ENCODE measurements at places on chromosomes 11 and 22. TPM values are rescaled to one million over a fixed set of nuclear protein-coding genes. Genes with fewer than 3 reads are reported as not detected.

DNA sequence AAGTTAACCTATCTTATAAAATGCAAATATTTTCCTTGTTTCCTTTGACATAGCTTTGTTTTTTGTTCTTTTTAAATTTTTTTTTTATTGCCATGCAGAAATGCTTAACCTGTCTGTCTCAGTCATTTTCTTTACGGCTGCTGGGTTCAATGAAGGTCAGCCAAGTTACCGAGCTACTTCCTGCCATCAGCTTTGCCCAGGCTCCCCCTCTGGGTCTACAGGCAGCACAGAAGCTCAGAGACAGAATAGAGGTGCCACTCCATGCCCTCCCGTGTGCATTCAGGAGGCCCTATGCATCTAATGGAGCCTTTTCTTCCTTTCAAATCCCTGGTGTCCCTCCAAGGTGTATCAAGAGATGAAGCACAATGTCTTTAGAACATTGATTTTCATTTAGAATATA is 411.0 kb upstream of the NARS2 start:
- DNase-seq: no peak

B3GAT1 gene
- not detected for polyA plus RNA-seq

DNA sequence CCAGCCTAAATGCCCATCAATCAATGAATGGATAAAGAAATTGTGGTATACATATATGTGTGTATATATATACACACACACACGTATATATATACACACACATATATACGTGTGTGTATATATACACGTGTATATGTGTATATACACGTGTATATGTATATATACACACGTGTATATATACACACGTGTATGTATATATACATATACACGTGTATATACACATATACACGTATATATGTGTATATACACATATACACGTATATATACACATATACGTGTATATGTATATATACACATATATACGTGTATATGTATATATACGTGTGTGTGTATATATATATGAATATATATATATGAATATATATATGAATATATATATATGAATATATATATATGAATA is 54.1 kb downstream of the C2CD3 start:
- DNase-seq: no peak

- DNase-seq: no peak
Measured at GRCh38 chr11:27064086-27064485, 23.5 kb downstream of the BBOX1 start.

DNA sequence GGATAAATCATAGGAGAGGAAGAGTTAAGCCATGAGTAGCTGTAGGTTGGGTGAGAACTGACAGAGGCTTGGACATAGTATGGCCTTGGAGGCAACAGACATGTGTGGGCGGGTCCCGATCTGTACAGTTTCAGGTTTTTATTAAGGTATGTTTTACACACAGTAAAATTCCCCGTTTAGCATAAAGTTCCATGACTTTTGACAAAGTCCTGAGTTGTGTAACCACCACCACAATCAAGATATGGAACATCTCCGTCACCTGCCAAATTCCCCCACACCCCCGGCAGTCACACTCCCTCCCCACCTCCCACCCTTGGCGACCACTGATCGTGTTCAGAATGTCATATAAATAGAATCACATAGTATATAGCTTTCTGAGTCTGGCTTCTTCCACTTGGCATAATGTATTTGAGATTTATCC is 68.1 kb downstream of the GRIK4 start:
- peak; percentile 13 for DNase-seq

PPP1R14B gene
- 129 TPM for polyA plus RNA-seq

ROBO4 gene
- polyA plus RNA-seq: 2.8 TPM

DNA sequence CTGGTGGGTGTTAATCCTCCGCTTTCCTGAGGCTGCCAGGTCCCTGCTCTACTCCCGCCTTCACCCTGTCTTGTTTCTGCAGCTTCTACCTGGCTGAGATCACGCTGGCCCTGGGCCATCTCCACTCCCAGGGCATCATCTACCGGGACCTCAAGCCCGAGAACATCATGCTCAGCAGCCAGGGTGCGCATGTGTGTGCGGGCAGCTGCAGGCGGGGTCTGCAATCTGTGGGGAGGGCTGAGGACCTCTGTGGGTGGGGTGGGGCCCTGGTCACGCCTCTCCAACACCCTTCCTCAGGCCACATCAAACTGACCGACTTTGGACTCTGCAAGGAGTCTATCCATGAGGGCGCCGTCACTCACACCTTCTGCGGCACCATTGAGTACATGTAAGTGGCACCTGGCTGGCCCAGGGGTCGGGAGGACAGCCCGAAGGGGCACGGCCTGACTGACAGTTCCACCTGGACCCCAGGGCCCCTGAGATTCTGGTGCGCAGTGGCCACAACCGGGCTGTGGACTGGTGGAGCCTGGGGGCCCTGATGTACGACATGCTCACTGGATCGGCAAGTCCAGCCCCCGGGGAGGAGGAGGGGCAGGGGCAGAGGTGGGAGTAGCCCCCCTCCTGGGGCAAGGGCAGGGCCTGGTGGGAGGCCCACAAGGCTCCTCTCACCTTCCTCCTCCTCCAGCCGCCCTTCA is 4.5 kb downstream of the RPS6KB2 start:
- no peak for DNase-seq

VSIG2 gene
- polyA plus RNA-seq: 1.9 TPM

DNA sequence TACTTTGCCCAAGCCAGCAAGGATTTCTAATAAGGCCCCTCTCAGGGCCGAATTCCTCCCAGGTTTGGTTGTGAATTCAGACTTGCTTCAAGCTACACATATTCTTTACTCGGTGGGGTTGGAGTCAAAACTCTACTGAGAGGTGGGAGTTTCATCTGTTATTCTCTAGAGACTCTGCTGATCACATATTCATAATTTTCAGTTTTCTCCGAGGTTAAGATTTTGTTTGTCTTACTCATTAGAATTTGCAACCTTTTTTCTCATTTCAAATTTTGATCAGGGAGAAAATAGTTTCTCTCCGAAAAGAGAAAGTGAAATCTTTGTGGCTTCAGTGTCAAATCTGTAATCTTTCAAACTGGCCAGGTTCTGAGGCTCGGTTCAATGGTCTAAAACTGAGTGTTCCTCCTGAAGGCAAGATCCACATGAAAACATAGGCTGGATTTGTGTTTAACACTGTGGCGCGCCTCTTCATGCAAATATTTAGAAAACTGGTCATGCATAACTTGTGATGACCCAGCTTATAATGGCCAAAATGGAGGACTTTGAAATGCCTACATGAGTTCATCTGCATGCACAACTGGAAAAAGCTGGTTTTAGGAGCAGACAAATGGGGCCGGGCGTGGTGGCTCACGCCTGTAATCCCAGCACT is 21.5 kb upstream of the GSTP1 start:
- no peak for DNase-seq

OR6T1 gene
- polyA plus RNA-seq: not detected

DNA sequence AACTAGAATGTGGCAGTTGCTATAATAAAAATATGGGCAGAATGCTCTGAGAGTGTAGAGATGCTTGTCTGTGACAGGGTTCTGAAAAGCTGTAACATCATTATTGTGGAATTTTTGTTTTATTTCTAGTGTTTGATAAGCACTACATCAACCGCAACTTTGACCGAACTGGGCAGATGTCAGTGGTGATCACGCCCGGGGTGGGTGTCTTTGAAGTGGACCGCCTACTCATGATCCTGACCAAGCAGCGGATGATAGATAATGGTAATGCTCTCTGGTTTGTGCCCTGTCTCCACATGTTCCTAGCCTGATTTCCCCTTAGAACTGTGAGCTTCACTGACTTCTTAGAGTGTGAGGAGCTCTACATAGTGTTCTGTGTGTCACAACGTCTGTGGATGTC is 48.8 kb downstream of the DEPDC5 start:
- DNase-seq: no peak

DNA sequence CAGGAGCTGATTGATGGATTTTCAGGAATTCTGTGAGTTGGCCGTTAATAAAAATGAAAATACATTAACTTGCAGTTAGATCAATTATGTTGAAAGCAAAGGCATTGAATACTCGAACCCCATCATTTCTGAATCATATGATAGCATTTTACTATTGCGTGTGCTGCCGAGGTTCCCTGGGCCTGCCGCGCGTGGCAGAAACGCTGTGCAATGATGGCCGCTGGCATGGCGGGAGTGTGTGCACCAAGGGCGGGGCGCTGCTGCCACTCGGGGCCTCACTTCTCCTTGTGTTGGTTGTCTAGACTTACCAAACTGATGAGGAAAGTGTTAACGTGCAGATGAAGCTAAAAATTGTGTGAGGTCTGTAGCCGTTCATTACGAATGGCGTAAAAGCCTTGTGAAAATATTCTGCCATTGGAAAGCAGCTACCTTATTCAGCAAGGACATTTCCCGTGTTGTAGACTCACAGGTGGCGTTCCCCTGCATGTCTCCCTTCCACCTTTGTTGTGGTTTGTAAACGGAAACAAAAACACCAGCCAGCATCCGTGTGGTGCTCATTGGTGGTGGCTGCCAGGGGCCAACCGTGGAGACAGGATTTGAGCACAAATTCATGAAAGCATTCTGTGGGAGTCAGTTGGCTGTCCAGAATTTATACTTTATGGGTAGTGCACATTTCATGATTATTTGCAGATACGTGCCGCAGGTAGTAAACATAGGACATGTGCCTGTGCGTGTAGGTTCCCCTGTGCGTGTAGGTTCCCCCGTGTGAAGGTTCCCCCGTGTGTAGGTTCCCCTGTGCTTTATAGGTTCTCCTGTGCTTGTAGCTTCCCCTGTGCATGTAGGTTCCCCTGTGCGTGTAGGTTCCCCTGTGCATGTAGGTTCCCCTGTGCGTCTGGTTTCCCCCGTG is 5.9 kb upstream of the GRAMD4 start:
- no peak for DNase-seq

DNA sequence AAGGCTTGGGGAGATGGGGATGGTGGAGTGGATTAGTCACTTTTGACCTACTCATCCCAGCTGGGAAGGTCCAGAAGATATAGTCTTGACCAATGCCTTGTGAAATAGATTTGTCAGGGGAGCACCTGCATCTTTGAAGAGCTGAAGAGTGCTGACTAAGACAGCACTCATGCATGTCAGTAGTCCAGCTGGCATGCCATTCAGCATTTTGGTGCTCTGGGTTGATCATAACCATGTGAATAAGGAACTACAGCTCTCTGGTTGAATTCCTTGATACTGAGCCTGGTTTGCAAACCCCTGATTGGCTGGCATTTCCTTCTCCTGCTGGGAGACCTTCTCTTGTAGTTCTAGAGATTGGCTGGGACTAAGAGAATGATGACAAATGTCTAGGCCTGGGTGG is 106.8 kb upstream of the ALX4 start:
- DNase-seq: no peak

APOL5 gene
- polyA plus RNA-seq: not detected

SLC22A24 gene
- polyA plus RNA-seq: not detected

- DNase-seq: no peak
Measured at GRCh38 chr22:35838855-35839576, 121.3 kb downstream of the APOL5 start.

DNA sequence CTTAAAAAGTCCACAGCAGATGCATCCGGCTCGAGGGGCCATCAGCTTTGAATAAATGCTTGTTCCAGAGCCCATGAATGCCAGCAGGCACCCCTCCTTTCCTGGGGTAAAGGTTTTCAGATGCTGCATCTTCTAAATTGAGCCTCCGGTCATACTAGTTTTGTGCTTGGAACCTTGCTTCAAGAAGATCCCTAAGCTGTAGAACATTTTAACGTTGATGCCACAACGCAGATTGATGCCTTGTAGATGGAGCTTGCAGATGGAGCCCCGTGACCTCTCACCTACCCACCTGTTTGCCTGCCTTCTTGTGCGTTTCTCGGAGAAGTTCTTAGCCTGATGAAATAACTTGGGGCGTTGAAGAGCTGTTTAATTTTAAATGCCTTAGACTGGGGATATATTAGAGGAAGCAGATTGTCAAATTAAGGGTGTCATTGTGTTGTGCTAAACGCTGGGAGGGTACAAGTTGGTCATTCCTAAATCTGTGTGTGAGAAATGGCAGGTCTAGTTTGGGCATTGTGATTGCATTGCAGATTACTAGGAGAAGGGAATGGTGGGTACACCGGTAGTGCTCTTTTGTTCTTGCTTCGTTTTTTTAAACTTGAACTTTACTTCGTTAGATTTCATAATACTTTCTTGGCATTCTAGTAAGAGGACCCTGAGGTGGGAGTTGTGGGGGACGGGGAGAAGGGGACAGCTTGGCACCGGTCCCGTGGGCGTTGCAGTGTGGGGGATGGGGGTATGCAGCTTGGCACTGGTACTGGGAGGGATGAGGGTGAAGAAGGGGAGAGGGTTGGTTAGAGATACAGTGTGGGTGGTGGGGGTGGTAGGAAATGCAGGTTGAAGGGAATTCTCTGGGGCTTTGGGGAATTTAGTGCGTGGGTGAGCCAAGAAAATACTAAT is 1.9 kb downstream of the NEAT1 start:
- peak; percentile 77 for DNase-seq

- DNase-seq: no peak
Measured at GRCh38 chr22:18935889-18936529, at the start of gene PRODH. PRODH (minus strand) TSS chr22:18936293; CDS start chr22:18936287, 6 bp downstream.

CADM1 gene
- 0.26 TPM for polyA plus RNA-seq

GRCh38 chr22:39724857-39725256 is 154.3 kb downstream of the CACNA1I start:
- no peak for DNase-seq

- peak; percentile 49 for DNase-seq
Measured at GRCh38 chr11:2272228-2272945, 2.0 kb upstream of the ASCL2 start.

GRCh38 chr11:65419772-65420481 is 2.7 kb upstream of the NEAT1 start:
- DNase-seq: peak; percentile 94

GRCh38 chr11:110295531-110296225 is 736 bp downstream of the RDX start:
- DNase-seq: peak; percentile 64

CRYBA4 gene
- polyA plus RNA-seq: not detected

GRCh38 chr11:70944141-70944540 is 308.2 kb downstream of the SHANK2 start:
- no peak for DNase-seq

KRTAP5-2 gene
- not detected for polyA plus RNA-seq

KCNQ1OT1 gene
- 0.13 TPM for polyA plus RNA-seq

DNA sequence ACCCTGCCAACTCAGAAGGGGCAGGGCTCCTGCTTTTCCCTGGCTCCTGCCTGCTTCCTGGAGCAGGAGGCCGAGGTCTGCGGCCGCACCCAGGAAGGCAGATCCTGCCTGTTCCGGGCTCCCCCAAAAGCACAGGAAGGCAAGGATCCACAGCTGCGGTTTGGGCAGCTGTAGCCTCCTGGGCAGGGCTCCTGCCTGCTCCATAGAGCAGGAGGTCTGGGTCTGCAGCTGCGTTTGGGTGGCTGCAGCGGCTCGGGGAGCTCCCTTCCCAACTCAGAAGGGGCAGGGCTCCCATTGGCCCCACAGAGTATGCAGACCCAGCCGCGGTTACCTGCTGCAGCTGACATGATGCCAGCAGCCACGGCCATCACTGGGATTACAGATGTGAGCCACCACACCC is 5.5 kb downstream of the UPK2 start:
- peak; percentile 56 for DNase-seq

- DNase-seq: no peak
Measured at GRCh38 chr11:3087373-3087772, 30.1 kb upstream of the CARS1 start.

All from aorta (tissue), 5 donors.